ENCODE measurements at places on chromosomes 5 and 9.

- H3K4me1 ChIP-seq: no peaks in the 10 kb centered on the region
- H3K27ac ChIP-seq: no peak overlapping the region
- no peaks in the 10 kb centered on the region for H3K27me3 ChIP-seq
- no peak overlapping the region for H3K4me3 ChIP-seq
- no peaks in the 10 kb centered on the region for H3K36me3 ChIP-seq
- DNase-seq: no peak
These were observed 187.4 kb upstream of the SLC24A2 start for GRCh38 chr9:19976226-19976625.

GRCh38 chr5:123810253-123810652 lies 298.3 kb downstream of the CSNK1G3 start:
- H3K27ac ChIP-seq: no peak overlapping the region
- no peaks in the 10 kb centered on the region for H3K27me3 ChIP-seq
- H3K4me3 ChIP-seq: no peak overlapping the region

GRCh38 chr9:84827216-84827765 lies 157.8 kb downstream of the NTRK2 start:
- peaks cover 29% of the 10 kb centered on the region for H3K4me1 ChIP-seq
- H3K36me3 ChIP-seq: no peaks in the 10 kb centered on the region
- no peak overlapping the region for H3K27ac ChIP-seq
- no peaks in the 10 kb centered on the region for H3K27me3 ChIP-seq
- DNase-seq: no peak
- no peak overlapping the region for H3K4me3 ChIP-seq

- no peak for DNase-seq
- H3K4me1 ChIP-seq: no peaks in the 10 kb centered on the region
- H3K27ac ChIP-seq: no peak overlapping the region
- no peaks in the 10 kb centered on the region for H3K36me3 ChIP-seq
- no peaks in the 10 kb centered on the region for H3K27me3 ChIP-seq
- no peak overlapping the region for H3K4me3 ChIP-seq
These were observed 16.8 kb downstream of the FRMD3 start for GRCh38 chr9:83521411-83521810.

DNA sequence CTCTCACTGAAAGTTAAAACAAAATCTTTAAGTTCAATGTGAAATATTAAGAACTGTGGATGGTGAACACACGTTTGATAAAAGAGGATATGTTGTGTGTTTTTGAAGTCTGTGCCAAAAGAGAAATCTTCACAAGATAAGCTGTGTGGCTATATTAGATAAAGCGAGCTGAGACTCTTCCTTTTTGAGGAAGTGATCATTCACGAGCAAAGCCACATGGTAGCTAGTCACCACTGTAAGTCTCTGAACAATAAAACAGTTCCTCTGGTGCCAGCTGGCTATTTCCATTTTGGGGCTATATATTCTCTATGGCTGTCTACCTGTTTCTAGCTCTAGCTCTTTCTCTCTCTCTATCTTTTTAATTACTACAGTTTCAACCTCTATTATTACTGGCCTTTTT lies 1849.2 kb upstream of the C9orf72 start:
- no peaks in the 10 kb centered on the region for H3K27me3 ChIP-seq
- H3K36me3 ChIP-seq: no peaks in the 10 kb centered on the region
- no peaks in the 10 kb centered on the region for H3K4me1 ChIP-seq
- no peak overlapping the region for H3K27ac ChIP-seq

GRCh38 chr5:760363-761058 lies 24.0 kb downstream of the ZDHHC11B start:
- H3K4me3 ChIP-seq: no peak overlapping the region
- H3K36me3 ChIP-seq: no peaks in the 10 kb centered on the region
- peak; percentile 76 for DNase-seq
- H3K4me1 ChIP-seq: peaks cover 17% of the 10 kb centered on the region
- no peaks in the 10 kb centered on the region for H3K27me3 ChIP-seq

- H3K36me3 ChIP-seq: no peaks in the 10 kb centered on the region
- H3K27me3 ChIP-seq: no peaks in the 10 kb centered on the region
- DNase-seq: no peak
- H3K27ac ChIP-seq: no peak overlapping the region
- no peaks in the 10 kb centered on the region for H3K4me1 ChIP-seq
- no peak overlapping the region for H3K4me3 ChIP-seq
These were observed 32.6 kb upstream of the RANBP3L start for GRCh38 chr5:36334315-36334714.

DNA sequence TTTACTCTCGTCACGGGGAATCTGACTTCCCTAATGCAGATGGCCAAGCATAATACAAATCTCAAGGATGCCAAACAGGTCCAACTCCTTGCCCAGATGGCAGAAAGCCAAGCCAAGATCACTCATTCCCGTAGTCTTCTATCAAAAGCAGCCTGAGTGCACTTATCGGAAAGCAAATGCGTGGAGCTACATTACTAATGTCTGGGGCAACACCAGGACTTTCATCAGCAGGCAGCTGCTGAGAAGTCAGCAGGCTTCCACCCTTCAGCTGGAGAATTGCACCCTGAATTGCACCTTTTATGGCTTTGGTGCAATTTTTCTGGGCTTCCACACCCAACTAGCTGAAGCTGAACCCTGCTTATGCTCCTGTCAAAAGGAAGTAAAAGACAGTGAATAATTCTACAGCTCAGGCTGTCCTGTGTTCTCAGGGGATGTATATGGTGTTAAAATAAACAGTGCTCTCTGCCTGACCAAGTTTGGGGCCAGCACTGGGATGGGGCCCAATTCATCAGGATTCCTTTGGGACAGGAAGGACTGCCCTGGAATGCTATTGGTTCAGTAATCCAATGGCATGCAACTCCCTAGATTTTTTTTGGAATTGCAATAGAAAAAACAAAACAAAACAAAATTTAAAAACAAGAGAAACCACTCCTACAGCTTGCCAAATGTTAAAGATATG lies 92.6 kb downstream of the DPYSL3 start:
- no peak for DNase-seq
- no peak overlapping the region for H3K4me3 ChIP-seq
- H3K36me3 ChIP-seq: no peaks in the 10 kb centered on the region
- H3K27ac ChIP-seq: no peak overlapping the region

DNA sequence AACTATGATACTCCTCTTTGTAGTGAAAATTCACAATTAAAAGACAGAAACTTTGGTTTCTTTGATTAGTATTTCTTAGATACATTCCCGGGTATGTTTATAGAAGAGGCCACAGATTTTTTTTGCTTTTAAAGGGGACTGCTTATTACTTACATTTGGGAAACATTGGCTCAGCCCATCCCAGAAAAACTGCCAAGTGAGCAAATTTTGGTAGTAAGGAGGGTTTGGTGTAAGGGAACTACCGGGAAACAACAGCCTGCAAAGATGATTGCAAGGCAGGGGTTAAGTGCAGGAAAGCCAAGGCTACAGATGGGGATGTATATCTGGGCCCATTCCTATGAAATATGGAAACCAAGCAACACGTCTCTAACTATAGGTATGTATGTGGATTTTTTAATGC lies 88.8 kb upstream of the SAP30L start:
- no peak overlapping the region for H3K4me3 ChIP-seq
- H3K4me1 ChIP-seq: peaks cover 15% of the 10 kb centered on the region
- no peak overlapping the region for H3K27ac ChIP-seq
- no peaks in the 10 kb centered on the region for H3K27me3 ChIP-seq

DNA sequence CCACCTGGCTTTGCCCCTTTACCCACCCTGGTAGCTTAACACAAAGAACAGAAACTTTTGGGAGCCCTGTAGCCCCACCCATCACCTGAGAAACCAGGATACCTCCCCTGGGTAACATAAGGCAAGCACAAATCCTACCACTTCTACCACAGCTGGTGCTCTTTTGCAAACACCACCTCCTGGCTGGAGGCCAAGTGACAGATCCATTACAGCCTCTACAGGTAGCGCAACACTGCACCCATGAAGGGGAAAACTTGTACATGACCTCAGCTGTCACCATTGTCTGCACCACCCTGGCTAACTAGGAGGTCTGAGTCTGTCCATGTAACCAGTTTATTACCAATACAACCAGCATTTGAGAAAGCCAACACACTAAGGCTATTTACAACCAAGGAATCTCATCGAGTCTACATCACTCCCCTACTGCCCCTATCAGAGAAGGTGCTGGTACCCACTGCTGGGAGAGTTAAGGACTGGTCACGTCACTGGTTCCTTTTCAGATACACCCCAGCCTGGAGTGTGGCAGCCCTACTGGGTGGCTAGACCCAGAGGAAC lies 128.6 kb downstream of the PJA2 start:
- H3K27me3 ChIP-seq: no peaks in the 10 kb centered on the region
- no peaks in the 10 kb centered on the region for H3K36me3 ChIP-seq
- no peak overlapping the region for H3K4me3 ChIP-seq

DNA sequence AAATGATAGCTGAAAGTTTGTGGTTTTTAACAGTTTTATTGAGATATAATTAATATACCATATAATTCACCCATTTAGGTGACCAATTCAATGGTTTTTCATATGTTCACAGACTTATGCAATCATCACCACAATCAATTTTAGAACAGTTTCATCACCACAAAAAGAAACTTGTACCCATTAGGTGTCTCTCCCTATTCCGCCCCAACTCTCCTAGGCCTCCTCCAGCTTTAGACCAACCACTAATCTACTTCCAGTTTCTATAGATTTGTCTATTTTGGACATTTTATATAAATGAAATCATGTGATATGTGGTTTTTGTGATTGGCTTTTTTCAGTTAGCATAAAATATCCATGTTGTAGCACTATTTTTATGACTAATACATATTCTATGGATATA lies 38.6 kb downstream of the YTHDC2 start:
- no peaks in the 10 kb centered on the region for H3K27me3 ChIP-seq
- no peak overlapping the region for H3K27ac ChIP-seq
- H3K36me3 ChIP-seq: no peaks in the 10 kb centered on the region
- DNase-seq: no peak

GRCh38 chr5:150221471-150221870 lies 31.6 kb downstream of the SLC6A7 start:
- no peak overlapping the region for H3K4me3 ChIP-seq
- H3K4me1 ChIP-seq: no peaks in the 10 kb centered on the region
- H3K27ac ChIP-seq: no peak overlapping the region
- H3K27me3 ChIP-seq: no peaks in the 10 kb centered on the region
- no peaks in the 10 kb centered on the region for H3K36me3 ChIP-seq
- no peak for DNase-seq

GRCh38 chr5:96718635-96719077 lies 56.5 kb downstream of the CAST start:
- no peak for DNase-seq
- no peak overlapping the region for H3K27ac ChIP-seq
- H3K27me3 ChIP-seq: no peaks in the 10 kb centered on the region

GRCh38 chr9:131731237-131731636 lies 8.6 kb downstream of the RAPGEF1 start:
- no peaks in the 10 kb centered on the region for H3K27me3 ChIP-seq
- H3K36me3 ChIP-seq: no peaks in the 10 kb centered on the region
- H3K4me3 ChIP-seq: no peak overlapping the region

DNA sequence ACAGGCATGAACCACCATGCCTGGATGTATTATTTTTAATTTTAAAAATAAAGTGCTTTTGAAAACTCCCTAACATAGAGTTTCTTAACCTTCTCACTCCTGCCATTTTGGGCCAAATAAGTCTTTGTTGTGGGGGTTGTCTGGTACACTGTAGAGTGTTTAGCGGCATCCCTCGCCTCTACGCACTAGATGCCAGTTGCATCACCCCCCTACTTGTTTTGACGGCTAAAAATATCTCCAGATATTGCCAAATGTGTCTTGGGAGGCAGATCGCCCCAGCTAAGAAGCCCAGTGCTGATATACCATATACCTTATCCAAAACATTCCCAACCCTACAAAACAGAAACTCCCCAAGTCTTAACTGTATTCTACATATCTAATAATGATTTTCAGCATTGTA lies 54.6 kb downstream of the SCAI start:
- DNase-seq: no peak
- no peaks in the 10 kb centered on the region for H3K27me3 ChIP-seq
- no peak overlapping the region for H3K4me3 ChIP-seq
- no peak overlapping the region for H3K27ac ChIP-seq
- H3K4me1 ChIP-seq: no peaks in the 10 kb centered on the region

- no peak overlapping the region for H3K27ac ChIP-seq
- no peaks in the 10 kb centered on the region for H3K4me1 ChIP-seq
- no peak for DNase-seq
- no peaks in the 10 kb centered on the region for H3K36me3 ChIP-seq
These were observed 170.6 kb upstream of the TRIM32 start for GRCh38 chr9:116516456-116516855.

- H3K27ac ChIP-seq: no peak overlapping the region
- no peaks in the 10 kb centered on the region for H3K36me3 ChIP-seq
- DNase-seq: no peak
- no peak overlapping the region for H3K4me3 ChIP-seq
- H3K27me3 ChIP-seq: no peaks in the 10 kb centered on the region
These were observed 57.4 kb downstream of the NFIB start for GRCh38 chr9:14256588-14256987.

DNA sequence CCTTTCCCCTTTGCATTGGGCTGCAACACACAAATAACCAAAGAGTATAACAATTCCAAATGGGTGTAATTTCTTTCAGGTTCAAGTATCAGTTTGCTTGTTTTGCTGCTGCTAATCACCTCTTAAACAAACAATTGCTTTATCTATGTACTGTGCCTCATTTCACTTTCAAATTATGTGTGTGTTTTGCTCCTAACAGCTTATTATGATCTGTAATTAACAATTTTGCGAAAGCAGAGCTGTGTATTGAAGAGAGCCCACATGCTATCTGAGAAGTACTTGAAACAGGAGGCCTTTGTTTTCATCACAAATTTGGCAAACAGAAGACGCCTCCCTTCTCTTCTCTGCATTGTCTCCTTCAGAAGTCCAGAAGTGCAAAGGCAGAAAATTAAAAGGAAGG lies 312.0 kb downstream of the TLE1 start:
- H3K4me1 ChIP-seq: 0 out of 2 replicates have a peak, but pooled peaks cover 6% of the 10 kb centered on the region
- no peaks in the 10 kb centered on the region for H3K36me3 ChIP-seq
- no peak for DNase-seq
- no peak overlapping the region for H3K27ac ChIP-seq
- H3K27me3 ChIP-seq: no peaks in the 10 kb centered on the region
- H3K4me3 ChIP-seq: no peak overlapping the region

DNA sequence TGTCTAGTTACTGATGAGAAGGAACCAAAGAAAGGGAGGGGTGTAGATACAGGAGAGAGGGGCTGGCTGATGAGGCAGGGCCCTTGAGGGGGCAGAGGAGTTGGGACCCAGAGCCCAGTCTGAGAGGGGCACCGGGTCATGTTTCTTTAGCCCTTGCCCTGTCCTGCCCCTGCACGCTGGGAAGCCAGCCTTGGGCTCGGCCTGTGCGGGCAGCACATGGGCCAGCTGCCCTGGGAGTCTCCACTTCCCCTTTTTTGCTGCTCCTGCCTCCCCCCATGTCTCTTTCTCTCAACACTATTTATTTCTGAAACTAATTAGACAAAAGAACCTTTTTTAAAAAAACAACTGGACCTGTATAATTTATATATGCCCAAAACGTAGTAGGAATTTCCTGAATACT lies 20.5 kb downstream of the MVB12B start:
- DNase-seq: no peak
- H3K36me3 ChIP-seq: no peaks in the 10 kb centered on the region
- no peak overlapping the region for H3K27ac ChIP-seq
- no peak overlapping the region for H3K4me3 ChIP-seq
- no peaks in the 10 kb centered on the region for H3K4me1 ChIP-seq
- no peaks in the 10 kb centered on the region for H3K27me3 ChIP-seq

GRCh38 chr5:179250561-179251225 lies 94.6 kb downstream of the ADAMTS2 start:
- H3K4me3 ChIP-seq: no peak overlapping the region
- H3K4me1 ChIP-seq: no peaks in the 10 kb centered on the region
- peaks cover 33% of the 10 kb centered on the region for H3K27me3 ChIP-seq
- H3K27ac ChIP-seq: no peak overlapping the region
- no peaks in the 10 kb centered on the region for H3K36me3 ChIP-seq
- DNase-seq: no peak

Data from MM.1S (cell line).